ENCODE measurements at places on chromosomes 5 and 9. TPM values are rescaled to one million over a fixed set of nuclear protein-coding genes. Genes with fewer than 3 reads are reported as not detected.

GRCh38 chr9:16524823-16525222 is 345.6 kb downstream of the BNC2 start:
- no peak for DNase-seq

The TAF11L10 gene
- not detected for total RNA-seq

DNA sequence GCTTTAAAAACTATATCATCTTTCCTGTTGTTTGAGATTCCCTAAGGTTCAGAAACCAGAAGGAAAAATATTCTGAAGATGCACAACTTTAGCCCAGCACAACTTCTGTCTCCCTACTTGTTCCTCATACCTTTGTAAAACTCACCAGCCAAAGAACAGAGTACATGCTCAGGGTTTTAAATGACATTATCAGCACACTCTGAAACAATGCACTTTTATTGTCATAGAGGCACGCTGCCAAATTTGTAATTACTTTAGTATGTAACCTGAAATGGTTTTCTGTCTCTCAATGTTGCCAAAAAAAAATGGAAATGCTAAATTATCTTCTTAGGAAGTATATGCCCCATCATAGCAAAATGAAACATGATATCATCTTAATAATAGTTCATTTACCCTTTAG is 383.6 kb upstream of the CDH6 start:
- DNase-seq = no peak

The CLIC3 gene
- 4.3 TPM for total RNA-seq

- no peak for DNase-seq
Observed at GRCh38 chr5:66443462-66444130, 152.6 kb upstream of the MAST4 start.

The MVB12B gene
- total RNA-seq = 13.3 TPM

All from natural killer cell treated with Interleukin-12 subunit alpha and Interleukin-12 subunit beta and Interleukin-15 and Interleukin-18, amount 100 ng/mL, for 72 hours (primary cell).